NCI-H1930 (cell line): ENCODE measurements at places on chromosomes 7 and 10.

GRCh38 chr7:157358753-157359096 is 21.9 kb downstream of the DNAJB6 start:
- DNase-seq = no peak

- DNase-seq = no peak
Measured at GRCh38 chr10:99631496-99631895, 11.3 kb upstream of the SLC25A28 start.

GRCh38 chr10:70528741-70529362 is 50.3 kb downstream of the PALD1 start:
- peak; percentile 19 for DNase-seq

GRCh38 chr7:114212721-114213429 is 201.7 kb upstream of the FOXP2 start:
- no peak for DNase-seq

DNA sequence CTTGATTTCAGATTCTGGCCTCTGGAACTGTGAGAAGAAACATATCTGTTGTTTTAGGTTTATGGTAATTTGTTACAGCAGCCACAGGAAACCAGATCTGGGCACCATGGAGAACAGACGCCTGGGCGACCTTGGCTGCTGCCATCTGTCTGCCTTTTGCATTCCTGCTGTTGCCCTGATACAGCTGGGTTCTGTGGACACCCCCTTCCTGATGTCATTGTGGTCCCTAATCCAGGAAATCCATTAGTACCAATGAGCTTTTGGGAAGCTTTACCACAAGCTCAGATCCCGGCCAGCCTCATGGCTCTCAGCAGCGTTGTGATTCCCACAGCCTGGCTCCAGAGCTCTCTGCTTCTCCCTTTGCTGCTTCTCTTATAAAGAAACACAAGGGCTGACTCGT is 174.2 kb upstream of the NPS start:
- no peak for DNase-seq

DNA sequence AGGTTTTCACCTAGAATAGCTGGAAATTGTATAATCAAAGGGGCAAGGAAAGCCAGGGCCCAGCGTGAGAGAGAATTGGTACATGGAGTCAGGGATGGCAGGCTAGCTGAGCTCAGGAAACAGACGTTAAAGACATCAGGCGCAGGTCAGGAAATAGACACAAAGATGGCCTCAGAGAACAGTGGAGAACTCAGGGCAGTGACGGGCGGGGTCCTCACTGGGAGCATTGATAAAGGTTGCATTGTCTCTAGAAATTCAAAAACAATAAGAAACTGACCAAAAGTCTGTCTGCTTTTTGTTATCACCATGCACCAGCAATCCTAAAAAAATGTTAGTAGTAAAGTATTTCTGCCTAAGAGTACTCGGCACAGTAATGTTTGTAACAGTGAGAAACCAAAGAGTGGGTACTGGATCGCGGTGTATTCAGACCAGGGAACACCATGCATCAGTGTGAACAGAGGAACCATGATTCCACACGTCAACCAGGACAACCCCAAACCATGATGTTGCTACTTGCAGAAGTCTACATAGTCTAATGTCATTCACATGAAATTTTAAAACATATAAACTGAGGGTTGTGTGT is 81.9 kb upstream of the AUTS2 start:
- DNase-seq = no peak
